ENCODE measurements at places on chromosomes 2 and 18.

- no peak for DNase-seq
Observed at GRCh38 chr2:32284321-32284720, 6.6 kb downstream of the YIPF4 start.

DNA sequence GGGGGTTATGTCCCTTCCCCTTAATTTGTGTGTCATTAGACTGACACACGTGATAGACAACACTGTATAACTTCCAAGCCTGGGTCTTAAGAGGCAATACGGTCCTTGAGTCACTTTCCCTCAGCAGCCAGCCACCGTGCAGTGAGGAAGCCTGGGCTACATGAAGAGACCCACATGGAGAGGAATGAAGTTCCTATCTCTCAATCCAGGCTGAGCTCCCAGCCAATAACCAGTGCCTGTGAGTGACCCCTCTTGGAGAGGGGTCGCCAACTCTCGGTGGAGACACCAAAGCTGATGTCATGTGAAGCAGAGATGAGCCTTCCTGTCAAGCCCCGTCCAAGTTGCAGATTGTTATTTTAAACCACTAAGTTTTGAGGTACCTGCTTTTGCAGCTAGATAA, 5.7 kb upstream of the WDSUB1 start:
- DNase-seq, result no peak

DNA sequence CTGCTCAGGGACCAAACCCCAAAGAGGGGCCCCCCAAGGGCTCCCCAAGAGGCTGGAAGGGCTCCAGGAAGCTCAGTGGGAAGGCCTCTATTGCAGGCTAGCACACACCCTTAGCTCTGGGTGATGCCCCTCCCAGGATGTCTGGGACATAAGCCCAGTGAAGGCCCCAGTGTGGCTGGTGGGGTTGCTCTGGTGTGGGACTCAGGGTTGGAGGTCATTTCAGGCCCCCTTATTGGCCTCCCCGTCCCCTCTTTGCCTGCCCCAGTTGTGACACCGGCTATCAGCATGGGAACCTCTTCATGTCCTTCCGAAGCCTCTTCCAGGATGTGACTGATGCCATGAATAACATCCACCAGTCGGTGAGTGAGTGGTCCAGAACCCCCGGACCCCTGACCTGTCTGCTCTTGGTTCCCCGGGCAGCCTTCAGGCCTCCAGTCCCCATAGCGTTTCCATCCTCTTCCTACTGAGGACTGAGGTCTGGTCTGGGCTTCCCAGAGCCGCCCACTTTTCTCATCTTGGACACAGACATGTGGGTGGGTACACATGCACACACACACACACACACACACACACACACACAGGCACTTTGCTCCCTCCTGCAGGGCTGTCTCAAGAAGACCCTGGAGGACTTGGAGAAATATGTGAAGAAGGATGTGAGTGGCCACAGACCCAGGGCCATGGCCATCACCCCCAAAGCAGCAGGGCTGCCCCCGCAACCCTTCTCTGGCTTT, 2.2 kb downstream of the NT5DC4 start:
- DNase-seq, result no peak

DNA sequence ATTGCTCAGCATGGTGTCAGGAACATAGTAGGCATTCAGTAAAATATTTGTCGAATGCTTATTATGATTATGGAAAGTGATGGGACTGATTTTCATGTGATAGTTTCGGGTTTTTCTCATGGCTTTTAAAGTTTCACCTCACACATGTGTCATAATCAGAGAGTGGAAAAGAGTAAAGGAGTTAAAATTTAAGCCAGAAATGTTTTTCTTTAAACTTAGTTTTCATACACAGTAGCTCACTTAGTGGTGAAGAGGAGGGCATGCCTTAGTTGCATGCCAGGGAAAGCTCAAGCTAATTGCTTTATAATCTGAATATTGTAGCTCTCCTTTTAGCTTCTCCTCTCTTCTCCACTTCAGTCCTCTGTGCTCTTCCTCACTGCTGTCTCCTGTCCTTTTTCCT, 38.0 kb downstream of the EHBP1 start:
- DNase-seq, result no peak

DNA sequence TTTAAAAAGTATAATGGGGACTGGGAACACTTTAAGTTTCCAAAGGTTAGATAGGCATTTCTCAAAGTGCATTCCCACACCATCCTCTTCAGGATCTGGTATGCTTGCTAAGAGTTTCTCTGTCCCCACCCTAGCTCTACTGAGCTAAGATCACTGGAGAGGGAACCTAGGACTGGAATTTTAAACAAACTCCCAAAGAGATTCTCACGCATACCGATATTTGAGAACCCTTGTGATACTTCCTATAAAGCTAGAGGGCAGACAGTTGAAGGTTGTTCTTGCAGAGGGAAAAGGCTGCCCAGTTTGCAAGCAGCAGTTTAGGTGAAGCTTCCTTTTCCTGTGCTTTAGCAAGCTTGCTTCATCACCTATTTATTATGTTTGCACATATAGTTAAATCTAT, 3.6 kb downstream of the CNRIP1 start:
- no peak for DNase-seq

GRCh38 chr2:29522951-29523669, 398.3 kb downstream of the ALK start:
- no peak for DNase-seq

- DNase-seq, result no peak
Observed at GRCh38 chr2:32719933-32720716, 92.3 kb downstream of the TTC27 start.

- no peak for DNase-seq
Observed at GRCh38 chr2:74415762-74416395, 5.5 kb downstream of the C2orf81 start.

DNA sequence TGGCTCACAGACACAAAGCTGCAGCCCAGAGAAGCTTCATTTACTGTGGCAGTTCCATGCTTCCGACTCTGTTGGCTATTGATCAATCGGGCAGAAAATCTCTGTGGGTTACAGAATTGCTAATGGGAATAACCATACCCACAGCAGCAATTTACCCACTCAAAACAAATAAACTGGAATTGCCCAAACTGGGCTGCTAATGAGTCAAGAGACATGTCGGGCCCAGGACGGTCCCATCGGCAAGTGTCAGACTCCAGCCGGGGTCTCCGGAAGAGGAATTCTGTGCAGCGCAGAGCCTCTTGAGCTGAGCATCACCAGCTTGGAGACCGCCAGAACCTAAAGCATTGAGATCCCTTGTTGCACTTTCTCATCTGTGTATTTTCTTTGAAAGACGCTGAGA, 67.8 kb downstream of the TMEM18 start:
- DNase-seq, result no peak

GRCh38 chr2:106664669-106665068, 177.5 kb downstream of the CD8B2 start:
- DNase-seq, result no peak

DNA sequence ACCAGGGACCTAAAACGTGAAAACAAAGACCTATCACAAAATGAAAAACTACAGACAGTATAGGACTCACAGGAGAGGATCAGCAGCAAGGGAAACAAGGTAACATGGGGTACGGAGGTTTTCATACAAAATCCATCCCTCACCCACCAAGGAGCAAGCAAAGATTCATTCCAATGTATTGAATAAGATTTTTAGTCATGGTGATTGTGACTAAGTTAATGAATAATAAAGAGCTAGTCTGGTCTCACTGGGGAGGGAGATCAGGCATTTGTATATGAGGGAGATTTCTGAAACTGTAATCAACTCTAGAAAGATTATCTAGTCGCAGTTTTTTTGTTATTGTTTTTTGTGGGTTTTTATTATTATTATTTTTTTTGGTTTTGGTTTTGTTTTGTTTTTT, 336.5 kb upstream of the MMADHC start:
- no peak for DNase-seq

DNA sequence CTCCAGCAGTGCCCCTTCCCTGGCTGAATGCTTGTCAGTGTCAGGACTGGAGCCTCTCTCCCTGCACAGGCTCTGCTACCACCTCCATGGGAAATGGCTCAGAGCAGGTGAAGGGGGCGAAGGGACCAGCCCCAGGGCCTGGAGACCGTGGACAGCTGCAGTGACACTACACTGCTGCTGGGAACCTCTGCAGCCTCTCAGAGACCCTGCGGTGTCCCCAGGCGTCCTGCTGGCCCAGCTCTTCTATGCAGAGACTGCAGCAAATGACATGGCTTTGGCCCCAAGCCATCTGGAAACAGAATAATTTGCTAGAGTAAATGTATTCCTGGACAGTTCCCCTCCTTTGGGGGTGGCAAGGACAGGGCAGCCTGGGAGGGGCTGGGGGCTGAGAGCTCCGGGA, 53.2 kb downstream of the CIB4 start:
- no peak for DNase-seq

- no peak for DNase-seq
Observed at GRCh38 chr2:171086352-171087290, 74.1 kb downstream of the TLK1 start.

- no peak for DNase-seq
Observed at GRCh38 chr18:25144820-25145219, 207.1 kb downstream of the ZNF521 start.

- DNase-seq, result no peak
Observed at GRCh38 chr2:225865468-225865867, 466.0 kb downstream of the NYAP2 start.

DNA sequence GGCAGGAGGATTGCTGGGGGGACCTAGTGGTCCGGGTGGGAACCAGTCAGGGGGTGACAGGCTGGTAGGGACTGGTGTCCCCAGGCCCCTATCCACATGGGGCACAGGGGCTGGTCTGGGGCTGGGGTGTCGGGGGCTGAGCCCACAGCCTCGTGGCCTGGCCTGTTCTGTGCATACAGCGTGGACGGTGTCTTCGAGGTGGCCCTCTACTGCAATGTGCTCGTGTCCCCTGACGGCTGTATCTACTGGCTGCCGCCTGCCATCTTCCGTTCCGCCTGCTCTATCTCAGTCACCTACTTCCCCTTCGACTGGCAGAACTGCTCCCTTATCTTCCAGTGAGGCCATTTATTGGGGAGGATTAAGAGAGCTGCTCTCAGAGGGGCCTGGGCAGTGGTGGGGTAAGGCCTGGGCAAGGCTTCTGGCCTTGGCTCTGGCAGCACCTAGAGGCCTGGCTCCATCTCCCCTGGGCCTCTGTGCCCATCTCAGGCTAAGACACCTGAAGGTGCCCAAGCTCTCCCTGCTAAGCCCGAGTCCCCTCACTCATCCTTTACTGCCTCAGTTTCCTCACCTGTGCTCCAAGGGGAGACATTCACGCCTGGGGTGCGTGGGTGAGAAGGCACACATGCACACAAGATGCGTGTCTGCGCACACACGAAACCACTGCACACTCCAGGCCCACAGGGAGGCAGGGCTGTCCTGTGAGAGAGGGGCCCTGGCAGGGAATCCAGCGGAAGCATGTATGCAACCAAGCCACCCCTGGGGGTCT, 1.9 kb downstream of the CHRNG start:
- DNase-seq, result no peak

DNA sequence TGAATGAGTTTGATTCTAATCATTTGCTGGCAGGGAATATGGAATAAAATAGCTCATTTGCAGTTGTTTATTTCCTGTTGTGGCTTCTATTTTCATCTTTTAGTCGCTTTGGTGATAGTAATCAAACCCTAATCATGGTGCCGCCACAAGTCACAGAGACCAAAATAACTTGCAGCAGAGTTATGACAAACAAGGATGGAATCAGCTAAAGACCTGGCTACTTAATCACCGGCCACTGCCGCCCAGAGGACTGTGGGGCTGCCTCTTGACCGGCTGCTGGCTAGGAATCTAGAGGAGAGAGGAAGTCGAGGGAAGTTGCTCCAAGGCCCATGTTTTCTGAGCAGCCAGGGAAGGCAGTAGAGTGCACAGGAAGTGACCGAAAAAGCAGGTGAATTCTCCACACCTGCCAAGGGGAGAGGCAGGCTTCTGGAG, 5.1 kb upstream of the SMAD7 start:
- no peak for DNase-seq

DNA sequence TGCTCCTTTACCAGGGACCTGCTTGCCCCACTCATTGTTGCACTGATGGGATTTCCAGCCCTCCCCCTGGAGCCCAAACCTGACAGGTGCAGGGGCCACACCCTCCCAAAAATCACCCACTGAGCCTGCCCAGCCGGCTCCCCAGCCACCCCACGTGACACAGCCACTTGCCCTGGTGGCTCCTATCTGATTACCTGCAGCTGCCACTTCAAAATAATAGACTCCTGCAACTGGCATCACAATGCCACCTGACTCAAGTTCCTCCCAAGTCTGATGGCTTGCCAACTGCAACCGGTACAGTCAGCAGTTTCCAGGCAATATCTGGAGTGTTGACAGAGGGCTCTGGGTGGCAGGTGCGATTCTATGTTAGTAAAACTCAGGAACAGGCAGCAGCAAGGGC, 66.2 kb downstream of the CRACDL start:
- no peak for DNase-seq

DNA sequence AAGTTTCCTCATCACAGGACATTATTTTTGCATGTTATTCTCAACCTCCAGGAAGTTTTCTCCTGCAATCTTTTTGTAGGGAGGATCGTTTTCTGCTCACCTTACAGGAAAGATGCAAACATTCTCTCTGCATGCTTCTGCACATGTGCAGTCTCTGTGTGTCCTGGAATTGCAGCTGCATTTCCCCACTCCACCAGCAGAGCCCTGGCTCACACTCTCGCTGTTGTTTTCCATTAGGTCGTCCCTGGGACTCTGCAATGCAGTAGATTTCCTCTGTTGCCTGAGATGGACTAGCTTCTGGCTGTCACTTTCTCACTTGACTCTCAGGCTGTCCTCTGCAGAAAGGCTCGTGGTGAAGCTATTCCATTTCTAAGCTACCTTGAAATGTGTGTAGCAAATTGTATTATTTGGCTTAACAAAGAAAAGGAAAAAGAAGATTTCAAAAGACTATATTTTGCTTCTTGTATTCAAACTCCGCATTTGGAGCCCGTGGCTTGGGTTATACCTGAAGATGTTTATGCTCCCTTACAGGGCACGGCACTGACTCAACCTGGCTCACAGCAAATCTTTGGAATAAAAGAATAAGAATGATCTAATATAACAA, 346.7 kb downstream of the RAD51AP2 start:
- no peak for DNase-seq

DNA sequence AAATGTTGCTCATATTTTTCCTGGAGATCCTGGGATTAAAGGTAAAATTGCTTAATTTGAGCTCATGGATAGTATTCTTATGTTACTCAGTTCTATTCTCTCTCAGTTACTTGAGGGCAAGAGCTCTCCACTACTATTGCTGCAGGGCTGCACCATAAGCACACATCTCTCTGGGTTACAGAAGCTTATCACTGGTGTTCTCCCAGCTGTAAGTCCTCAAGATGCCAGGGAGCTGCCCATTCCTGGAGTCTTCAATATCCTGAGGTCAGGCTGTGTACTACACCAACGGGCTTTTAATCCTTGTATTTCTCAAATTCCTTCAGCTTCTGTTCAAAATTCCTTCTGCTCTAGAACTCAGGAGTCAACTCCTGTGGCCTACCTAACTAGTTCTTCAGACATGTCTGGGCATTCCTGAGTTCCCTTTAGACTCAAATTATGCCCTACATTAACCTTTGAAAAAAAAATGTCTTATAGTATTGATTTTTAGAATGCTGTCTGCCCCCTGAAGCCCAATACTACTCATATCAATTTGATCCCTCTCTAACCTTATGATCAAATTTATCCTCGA, 17.7 kb upstream of the COBLL1 start:
- DNase-seq, result no peak

- peak; percentile 25 for DNase-seq
Observed at GRCh38 chr18:2905854-2906703, 59.3 kb downstream of the EMILIN2 start.

GRCh38 chr2:85468096-85468703, 49.7 kb downstream of the SH2D6 start:
- DNase-seq, result no peak

All from stimulated activated CD4-positive, alpha-beta T cell treated with anti-CD3 and anti-CD28 coated beads, Interleukin-15, amount 100 ng/mL, for 1 hour (primary cell).